Thoracic aorta (tissue), 2 donors: ENCODE measurements at places on chromosomes 1 and 21. TPM values are rescaled to one million over a fixed set of nuclear protein-coding genes. Genes with fewer than 3 reads are reported as not detected.

GRCh38 chr1:96715482-96715881, 6.1 kb upstream of the PTBP2 start:
- no peaks in the 10 kb centered on the region for H3K36me3 ChIP-seq
- no peaks in the 10 kb centered on the region for H3K4me1 ChIP-seq
- no peak overlapping the region for H3K27ac ChIP-seq

DNA sequence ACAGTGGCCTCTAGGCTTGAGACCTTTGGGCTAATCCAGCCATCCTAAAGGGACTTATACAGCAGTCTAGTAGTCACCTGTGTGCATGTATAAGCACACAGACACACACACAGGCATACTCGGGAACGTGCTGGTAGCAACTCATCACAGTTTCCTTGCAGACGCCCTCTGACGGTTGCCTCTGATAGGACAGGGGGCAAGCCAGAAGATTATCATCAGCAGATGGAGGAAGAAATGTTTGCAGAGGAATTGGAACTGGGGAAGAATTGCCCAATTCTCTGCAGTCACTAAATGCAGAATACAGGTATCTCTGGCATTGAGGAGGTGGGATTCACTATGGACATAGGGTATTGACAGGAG, 222.2 kb downstream of the C1orf94 start:
- H3K27me3 ChIP-seq, result no peaks in the 10 kb centered on the region
- no peaks in the 10 kb centered on the region for H3K36me3 ChIP-seq
- DNase-seq, result no peak
- H3K27ac ChIP-seq, result no peak overlapping the region
- H3K4me3 ChIP-seq, result no peak overlapping the region
- H3K4me1 ChIP-seq, result no peaks in the 10 kb centered on the region

DNA sequence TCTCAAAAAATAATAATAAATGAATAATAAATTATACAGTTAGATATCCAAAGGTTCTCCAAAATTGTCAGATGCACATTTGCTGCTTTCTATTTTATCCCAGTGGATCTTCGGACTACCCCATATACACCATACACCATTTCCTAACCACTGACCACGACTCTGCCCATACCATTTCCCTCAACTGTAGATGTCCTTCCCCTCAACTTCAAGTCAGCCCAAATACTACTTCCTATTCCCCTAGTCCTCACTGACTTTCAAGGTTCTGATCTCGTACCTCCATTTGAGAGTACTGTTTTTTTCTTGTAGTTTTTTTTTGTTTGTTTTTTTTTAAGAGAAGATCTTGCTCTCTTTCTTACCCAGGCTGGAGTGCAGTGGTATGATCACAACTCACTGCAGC, 19.6 kb downstream of the EIF4G3 start:
- no peaks in the 10 kb centered on the region for H3K4me1 ChIP-seq
- no peak for DNase-seq
- no peak overlapping the region for H3K4me3 ChIP-seq
- no peak overlapping the region for H3K27ac ChIP-seq

Gene CASQ2
- total RNA-seq, result 12.5 TPM

Gene AADACL3
- not detected for total RNA-seq

DNA sequence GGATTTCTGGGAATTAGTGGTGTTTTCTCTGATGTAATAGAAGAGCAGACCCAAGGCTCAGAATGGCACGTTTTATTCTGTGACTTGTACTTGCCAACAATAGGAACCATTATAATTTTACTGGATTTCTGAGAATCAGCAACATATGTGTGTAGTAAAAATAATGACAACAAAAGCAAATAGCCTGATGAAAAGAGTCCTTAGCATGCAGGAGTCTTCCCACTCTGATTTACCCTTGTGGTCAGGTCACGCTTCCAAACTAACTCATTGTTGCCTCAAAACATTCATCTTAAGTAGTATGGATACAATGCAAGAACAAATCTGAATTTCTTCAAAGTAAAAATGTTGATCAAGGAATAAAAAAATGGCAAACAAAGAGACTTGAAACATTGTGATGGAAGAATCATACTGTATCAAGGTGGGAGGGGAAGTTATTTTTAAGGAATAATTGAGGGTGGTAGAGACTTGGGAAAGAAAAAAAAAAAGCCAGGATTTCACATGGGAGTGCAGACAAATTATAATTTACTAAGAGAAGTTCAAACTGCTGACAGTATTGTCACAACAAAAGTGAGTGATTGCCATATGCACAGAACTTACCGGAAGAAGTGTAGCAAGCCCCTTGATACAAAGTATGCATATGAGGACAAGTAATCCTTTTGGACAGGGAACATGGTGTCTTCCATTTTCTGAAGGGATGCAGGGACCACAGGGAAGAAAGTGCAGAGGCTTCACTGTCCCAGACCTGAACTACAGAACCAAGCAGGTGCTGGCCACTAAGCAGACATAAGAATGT, 31.2 kb upstream of the RGL1 start:
- no peak overlapping the region for H3K4me3 ChIP-seq
- H3K36me3 ChIP-seq, result no peaks in the 10 kb centered on the region
- no peaks in the 10 kb centered on the region for H3K27me3 ChIP-seq
- no peak for DNase-seq
- H3K4me1 ChIP-seq, result no peaks in the 10 kb centered on the region
- no peak overlapping the region for H3K27ac ChIP-seq

Gene GCSAML
- total RNA-seq, result 0.42 TPM

DNA sequence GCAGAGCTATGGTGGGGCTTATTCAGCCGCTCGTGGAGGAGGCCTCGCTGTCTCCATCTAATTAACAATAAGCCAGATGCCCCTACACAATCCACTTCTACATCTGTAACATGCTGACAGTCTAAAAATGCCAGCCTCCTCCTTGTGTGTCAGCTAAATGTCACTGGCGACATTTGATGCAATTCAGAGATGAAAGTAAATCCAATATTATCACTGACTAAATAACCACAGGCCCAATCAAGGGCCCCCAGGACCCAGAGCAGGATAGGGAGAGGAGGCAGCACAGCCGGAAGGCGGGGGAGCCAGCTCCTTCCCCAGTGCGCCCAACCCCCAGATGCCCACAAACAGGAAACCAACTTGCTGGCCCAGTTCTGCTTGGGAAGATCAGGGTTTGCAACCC, 76.6 kb downstream of the DMRTA2 start:
- H3K36me3 ChIP-seq, result no peaks in the 10 kb centered on the region
- H3K27me3 ChIP-seq, result no peaks in the 10 kb centered on the region
- no peaks in the 10 kb centered on the region for H3K4me1 ChIP-seq
- no peak for DNase-seq

Gene KCNA3
- 3.9 TPM for total RNA-seq
